ENCODE measurements at places on chromosomes 11 and 22. TPM values are rescaled to one million over a fixed set of nuclear protein-coding genes. Genes with fewer than 3 reads are reported as not detected.

DNA sequence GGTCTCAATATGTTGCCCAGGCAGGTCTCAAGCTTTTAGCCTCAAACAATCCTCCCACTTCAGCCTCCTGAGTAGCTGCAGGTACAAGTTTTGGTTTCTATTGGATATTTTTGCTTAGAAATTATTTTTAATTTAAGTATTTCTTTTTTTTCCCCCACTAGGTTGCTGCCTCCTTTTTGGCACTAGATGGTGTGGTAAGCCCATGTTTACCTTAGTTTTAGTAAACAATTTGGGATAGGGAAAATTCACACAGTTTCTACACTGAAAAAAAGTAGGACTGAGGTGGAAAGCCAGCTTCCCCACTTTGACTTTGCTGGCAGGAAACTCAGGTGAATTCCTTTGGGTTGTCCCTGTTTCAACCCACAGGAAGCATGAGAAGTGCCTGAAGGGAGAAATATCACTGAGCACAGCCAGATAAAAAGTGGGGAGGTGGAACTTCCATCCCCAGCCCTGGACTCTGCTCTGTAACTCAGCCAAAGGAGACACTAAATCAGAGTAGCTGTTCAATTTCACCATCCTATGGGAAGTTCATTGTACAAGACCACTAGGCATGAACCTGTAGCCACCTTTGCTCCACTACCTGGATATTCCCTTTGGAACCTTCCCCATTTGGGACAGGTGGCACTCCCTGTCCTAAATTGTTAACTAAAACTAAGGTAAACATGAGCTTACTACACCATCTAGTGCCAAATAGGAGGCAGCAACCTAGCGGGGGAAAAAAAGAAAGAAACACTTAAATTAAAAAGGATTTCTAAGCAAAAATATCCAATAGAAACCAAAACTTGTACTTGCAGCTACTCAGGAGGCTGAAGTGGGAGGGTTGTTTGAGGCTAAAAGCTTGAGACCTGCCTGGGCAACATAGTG is 154.4 kb upstream of the FAT3 start:
- DNase-seq = no peak

DNA sequence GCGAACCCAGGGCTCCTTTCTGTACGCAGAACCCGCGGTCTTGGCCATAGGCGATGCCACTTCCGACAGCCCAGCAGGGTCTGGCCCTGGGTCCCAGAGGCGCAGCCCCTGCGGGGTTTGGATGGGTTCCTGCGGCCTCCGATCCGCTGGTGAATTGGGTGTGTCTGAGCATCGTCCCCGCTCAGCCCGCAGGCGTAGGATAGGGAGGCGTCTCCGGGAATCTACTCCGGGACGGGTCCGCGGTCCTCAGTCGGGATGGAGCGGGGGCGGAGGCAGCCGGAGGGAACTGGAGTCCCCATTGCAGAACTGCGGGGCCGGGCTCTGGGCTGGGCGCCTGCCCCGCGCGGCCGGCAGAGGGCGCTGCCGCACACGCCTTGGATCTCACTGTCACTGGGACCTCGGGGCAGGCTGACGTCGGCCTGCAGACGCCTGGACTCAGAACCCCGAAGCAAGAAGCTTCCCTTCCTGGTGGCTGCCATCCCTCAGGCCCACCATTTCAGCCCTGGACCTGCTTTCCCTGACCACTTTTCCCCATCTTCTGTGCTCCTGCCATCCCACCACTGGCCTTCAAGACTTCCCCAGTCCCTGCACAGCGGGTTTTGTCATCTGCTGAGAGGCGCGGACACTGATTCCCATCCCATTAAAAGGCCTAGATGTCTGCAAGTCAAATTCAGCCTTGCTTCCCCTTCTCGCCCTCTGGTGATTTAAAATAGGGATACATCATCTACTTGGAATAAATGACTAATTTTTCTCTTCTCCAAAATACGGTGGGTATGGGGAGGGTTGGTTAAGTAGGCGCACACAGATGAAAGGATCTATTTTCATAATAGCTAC is 38.3 kb upstream of the CREB3L1 start:
- DNase-seq = peak; percentile 85

DNA sequence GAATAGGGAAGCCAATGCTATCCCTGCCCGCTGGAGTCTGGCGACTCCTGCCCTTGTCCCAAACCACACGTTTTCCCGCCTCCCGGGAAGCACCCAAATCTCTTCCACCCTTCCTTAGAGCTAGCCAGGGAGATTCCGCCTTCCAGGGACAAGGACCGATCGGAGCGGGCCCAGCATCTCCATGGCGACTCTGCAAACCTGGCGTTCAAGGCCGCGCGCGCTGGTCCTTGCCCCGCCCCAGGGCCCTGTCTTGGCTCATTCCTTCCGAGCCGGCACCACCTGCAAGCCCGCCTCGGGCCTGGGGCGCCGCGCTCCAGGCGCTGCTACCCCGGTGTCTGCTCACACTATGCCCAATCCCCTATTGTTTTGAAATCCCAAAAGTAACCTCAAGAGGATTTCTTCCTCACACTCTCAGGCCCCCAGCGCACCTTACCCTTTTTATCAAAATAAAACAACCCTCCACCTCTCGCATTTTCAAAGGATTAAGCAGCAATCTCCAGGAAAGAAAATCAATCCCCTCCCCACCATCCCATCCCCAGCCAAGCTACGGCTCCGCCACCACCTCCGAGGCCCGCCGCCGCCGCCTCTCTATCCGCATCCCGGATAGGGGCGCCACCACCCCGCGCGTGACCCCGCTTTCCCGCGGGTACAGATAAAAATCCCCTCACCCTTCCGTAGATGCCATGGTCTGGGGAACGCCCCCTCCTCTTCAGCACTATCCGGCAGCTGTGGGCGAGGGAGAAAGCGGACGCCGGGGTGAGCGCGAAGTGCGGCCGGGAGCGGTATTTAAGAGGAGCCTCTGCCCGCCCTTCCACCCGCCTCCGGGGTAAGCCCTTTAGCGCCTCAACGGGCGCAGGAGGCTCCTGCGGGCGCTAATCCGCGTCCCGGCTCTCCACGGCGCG is 825 bp downstream of the SLC1A2 start:
- DNase-seq = no peak

The APOL3 gene
- total RNA-seq = 5.9 TPM

GRCh38 chr11:126431401-126432064 is 76.0 kb downstream of the ST3GAL4 start:
- peak; percentile 84 for DNase-seq

GRCh38 chr11:107157809-107158187 is 139.5 kb upstream of the GUCY1A2 start:
- DNase-seq = no peak

- DNase-seq = peak; percentile 38
These were observed 38.0 kb upstream of the TBCEL start for GRCh38 chr11:120985718-120986569.
